ENCODE measurements at places on chromosomes 5 and 9.

- DNase-seq: no peak
Observed at GRCh38 chr5:128002425-128002824, 81.1 kb upstream of the SLC12A2 start.

DNA sequence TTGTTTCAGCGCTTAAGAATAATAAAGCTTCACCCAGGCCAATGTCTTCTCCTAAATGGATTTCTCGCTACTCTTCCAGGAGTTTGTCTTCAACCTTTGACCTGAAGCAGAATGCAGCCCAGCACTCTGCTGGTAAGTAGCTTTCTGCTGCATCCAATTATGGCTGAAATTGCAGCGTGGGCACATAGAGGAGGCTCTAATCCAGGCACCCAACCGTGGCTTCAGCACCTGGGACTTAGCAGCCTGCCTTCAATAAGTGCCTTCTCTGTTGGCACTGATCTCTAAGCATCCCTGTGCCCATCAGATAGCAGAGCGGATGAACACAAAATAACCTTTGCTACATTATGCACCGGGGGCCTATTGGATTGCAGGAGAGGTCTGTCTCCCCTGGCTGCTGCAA lies 105.2 kb downstream of the TRIM32 start:
- no peak for DNase-seq

GRCh38 chr9:131361202-131361833 lies 32.6 kb upstream of the PRRC2B start:
- no peak for DNase-seq

GRCh38 chr5:146238973-146239372 lies 35.6 kb downstream of the RBM27 start:
- DNase-seq: no peak

DNA sequence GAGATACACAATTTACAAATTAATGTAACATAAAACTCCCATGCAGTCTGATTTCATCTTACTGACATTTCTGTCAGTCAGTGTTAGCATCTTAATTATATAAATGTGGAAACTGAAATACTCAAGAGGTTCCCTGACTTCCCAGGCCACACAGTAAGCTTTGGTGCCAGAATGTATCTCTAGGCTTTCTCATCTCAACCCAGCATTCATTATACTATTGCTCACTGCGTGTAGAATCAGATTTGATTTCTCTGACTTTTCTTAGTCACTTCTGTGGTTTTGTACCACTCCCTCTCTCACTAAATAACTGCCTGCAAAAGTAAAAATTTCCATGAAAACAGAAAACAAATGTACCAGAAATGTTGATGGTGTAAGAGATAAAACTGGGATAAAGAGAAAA lies 31.7 kb upstream of the CDKN2B start:
- DNase-seq: no peak

DNA sequence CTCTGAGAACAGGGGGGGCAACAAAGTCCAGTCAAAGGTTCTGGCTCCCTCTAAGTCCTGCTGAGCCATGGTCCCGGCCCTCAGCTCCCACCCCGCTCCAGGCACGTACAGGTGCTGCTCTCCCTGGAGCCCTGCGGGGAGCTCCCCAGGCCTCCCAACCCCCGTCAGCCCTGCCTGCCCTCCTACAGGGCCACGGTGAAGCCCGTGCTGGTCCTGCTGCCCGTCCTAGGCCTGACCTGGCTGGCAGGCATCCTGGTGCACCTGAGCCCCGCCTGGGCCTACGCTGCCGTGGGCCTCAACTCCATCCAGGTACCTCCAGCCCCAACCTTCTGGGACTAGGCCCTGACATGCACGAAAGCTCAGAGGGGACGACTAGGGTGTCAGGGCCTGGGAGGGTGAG lies 20.1 kb downstream of the ADGRD2 start:
- DNase-seq: no peak

GRCh38 chr5:36138900-36139683 lies 12.6 kb downstream of the LMBRD2 start:
- no peak for DNase-seq

GRCh38 chr5:152638996-152639552 lies 234.0 kb upstream of the NMUR2 start:
- no peak for DNase-seq

DNA sequence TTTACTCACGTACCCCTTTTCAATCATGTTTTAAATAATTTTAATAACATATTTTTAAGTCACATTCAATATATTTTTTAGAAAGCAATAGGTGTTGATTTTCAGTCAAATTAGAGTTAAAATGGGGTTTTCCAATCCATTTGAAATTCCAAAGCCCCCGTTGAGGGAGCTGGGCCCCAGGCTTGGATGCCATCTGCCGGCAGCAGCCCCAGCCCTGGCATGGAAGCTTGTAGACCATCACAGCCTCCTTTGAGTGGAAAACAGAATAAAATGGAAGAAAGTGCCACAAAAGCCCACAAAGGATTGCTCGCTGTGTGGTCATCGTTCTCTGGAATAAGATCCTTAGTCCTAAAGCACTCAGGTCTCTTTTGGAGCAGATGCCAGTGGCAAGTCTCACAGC lies 81.4 kb downstream of the SEMA5A start:
- DNase-seq: no peak

DNA sequence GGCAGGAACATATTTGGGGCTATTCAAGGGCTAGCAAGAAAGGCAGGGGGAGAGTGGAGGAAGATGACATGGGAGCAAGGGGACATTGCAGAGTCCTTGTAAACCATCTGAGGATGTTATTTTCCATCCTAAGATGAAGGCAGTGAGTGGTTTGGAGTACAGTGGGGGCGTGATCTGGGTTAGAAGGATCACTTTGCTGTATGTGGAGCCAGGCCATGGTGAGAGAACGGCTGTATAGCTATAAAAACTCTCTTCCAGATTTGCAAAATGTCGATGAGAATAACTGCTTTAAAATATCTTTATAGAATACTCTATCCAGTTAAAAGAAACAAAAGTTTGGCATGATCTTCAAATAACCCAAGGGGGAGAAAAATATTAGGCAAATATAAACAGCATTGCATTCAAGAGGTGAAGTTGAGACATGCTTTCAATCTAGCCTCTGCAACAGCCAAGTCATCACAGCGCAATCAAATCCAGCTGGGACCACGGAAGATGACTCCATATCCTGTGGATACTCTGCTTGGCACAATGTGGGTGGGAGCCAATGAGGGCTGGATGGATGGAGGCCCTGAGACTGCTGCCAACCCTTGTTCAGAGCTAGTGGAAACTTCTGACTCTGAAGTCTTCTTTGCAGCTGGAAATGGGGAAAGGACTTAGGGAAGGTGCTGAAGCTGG lies 111.5 kb upstream of the BASP1 start:
- no peak for DNase-seq

GRCh38 chr9:70477907-70478480 lies 63.5 kb upstream of the KLF9 start:
- no peak for DNase-seq

DNA sequence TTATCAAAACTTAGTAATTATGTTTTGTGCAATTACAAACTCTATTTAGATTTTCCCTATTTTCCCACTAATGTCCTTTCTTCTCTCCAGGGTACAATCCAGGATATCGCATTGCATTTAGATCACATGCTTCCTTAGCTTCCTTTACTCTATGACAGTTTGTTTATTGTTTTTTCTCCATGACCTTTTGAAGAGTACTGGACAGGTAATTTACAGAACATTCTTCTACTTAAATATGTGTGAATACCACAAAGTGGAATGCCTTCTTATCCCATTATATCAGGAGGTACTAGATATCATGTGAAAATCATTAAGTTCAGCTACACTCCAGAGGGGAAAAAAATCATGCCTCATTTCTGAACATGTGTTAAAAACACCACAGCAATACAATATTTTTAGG lies 776.6 kb upstream of the CDH9 start:
- no peak for DNase-seq

GRCh38 chr5:153400931-153401330 lies 89.5 kb upstream of the GRIA1 start:
- no peak for DNase-seq

GRCh38 chr5:132767150-132767549 lies 9.9 kb downstream of the SEPTIN8 start:
- DNase-seq: no peak

- DNase-seq: no peak
Observed at GRCh38 chr5:1329111-1329579, 15.8 kb downstream of the CLPTM1L start.

DNA sequence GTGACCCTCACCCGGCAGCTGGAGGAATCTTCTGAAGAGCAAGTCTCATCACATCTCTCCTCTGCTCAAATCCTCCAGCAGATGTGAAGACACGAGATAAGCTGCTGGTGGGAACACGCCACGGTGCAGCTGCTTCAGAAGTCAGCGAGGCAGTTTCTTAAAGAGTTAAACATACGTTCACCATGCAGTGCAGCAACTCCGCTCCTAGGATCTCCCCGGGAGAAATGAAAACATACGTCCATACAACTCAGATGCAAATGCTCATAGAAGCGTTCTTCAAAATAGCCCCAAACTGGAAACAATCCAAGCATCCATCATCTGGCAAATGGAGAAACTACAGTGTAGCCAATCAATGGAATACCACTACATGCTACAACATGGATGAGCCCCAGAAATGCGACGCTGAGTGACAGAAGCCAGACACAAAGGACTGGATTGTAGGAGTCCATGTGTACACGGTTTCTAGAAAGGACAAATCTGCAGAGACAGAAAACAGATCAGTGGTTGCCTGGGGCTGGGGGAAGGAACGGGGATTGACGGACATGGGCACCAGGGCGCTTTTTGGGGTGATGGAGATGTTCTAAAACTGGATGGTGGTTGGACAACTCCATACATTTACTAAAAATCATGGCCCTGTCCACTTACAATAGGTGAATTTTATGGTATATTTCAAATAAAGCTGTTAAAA lies 150.6 kb downstream of the COL23A1 start:
- DNase-seq: no peak

GRCh38 chr5:18048449-18048848 lies 414.2 kb downstream of the TAF11L14 start:
- no peak for DNase-seq
